Sciatic nerve (tissue), 2 donors: ENCODE measurements at places on chromosomes 3 and 15. TPM values are rescaled to one million over a fixed set of nuclear protein-coding genes. Genes with fewer than 3 reads are reported as not detected.

Gene NTRK3
- total RNA-seq, result 28.4 TPM

Gene C3orf52
- 9.1 TPM for total RNA-seq

Gene MELTF
- 5.3 TPM for total RNA-seq

Gene EOGT
- total RNA-seq, result 37.4 TPM

Gene CAMK1
- total RNA-seq, result 26.9 TPM

Gene LIPC
- total RNA-seq, result 24.4 TPM

Gene KLHDC8B
- total RNA-seq, result 32.5 TPM

DNA sequence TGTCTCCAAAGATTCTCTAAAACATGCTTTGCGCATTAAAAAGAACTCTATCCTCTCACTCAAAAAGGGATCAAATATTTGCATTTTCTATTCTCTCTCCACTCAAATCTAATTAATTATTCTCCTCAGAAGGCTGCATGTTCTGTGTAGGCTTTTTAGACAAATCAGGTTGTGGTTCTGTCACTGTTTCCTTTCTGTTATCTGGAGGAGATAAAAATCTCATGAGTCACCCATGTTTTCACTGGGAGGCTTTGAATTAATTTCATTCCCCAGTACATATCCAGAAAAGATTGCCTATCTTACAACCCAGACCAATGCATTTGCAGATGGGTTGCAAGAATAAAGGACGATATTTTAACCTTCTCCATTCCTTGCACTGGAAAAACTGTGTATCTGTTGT is 446.5 kb downstream of the GRM7 start:
- DNase-seq, result no peak

GRCh38 chr3:23076437-23076836 is 126.7 kb upstream of the UBE2E2 start:
- no peak for DNase-seq

DNA sequence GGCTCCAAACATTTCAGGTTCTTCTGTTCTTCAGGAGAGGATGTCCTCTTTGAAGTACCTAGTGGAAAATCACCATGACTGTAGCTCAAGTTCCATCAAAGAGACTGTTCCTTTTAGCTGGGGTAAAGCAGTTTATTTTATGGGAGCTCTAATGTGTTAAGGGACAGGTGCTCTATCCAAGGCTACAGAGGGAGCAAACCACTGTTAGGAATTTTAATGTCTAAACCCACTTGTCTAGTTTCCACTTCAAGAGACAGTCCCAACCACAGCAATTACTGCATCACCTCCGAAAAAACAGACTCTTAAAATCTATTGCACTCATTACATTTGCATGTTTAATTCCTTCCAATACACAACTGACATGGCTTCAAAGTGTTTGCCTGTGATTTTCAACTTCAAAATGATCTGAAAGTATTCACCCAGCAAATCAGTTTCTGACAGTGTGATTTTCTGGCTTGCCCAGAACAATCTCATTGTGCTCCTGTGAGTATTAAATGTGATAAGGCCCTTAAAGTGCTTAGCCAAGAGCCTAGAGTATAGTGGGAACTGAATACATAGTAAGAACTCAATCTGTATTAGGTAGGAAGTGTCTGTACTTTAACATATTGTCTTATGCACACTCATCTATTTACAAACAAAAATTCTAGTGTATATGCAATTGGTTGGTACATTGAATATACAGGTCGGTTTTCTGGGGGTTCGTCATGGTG is 266.5 kb upstream of the CCDC54 start:
- no peak for DNase-seq

DNA sequence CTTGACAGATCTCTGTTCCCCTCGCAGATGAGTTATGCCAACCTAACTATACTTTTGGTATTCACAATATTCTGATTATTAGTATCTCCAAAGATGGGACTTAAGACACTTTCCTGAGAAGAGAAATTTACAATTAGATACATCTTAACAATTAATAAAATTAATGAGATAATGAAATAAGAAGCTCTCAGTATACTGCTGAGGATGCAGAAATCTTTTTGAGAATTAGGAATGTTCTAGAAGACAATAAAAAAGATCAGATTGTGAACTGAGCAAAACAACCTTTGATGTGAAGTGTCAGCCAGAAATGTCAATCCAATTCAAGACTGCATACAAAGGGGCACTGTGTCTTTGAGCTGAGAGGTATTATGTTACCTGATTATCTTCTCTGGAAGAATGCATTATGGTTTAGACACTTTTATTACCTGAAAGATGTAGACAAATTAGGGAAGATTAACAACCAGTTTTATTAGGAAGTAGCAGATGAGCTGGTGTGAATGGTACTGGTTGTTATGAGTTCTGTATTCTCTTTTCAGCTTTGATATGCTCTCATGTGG is 262.9 kb downstream of the TIGIT start:
- no peak for DNase-seq

DNA sequence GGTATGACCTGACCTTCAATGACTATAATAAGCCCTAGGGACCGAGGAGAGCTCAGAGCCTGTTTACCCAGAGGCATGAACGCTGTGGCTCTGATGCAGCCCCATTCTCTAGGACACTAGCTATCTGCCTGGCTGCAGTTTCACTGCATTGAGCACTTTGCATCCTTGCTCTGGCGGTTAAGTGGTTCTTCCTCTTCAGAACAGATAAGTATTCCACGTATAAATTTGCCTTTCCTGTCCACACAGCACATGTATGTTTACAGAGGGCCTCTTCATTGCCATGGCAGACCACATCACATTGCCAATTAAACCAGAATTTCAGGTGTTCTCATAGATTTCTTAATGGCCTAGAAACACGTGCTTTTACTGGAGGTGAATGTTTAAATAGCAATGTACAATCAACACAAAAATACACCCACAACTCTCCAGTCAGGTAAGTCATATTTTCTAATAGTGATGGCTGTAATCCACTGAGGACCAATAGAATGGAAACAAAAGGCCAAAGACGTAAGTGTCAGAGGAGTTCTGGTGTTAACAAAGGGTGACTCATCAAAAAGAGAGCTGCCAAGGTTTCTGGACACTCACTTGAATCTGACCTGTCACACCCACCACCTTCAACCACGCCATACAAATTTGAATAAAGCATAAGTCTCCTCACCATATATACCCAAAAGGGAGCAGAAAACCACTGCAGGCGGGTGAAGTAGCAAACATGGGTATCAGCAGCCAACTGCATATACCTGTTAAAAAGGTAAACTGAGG is 553.4 kb downstream of the OCA2 start:
- DNase-seq, result no peak

DNA sequence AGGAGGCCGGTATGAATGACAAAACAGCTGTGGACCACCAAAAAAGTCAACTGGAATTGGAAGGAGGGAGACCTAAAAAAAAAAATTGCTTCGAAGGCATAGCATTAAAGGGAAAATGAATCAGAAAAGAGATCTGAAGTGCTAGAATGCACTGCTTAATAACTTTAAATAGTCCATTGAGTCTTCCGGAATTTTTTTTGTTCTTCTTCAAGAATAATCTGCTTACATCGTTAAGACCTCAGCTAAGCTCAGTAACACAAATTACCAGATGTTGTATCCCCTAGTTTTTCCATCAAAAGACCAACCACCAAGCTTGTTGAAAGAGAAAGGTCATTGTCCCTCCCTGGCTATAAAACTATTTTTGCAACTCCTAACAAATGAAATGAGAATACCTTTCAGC is 560.5 kb downstream of the NR2F2 start:
- no peak for DNase-seq

DNA sequence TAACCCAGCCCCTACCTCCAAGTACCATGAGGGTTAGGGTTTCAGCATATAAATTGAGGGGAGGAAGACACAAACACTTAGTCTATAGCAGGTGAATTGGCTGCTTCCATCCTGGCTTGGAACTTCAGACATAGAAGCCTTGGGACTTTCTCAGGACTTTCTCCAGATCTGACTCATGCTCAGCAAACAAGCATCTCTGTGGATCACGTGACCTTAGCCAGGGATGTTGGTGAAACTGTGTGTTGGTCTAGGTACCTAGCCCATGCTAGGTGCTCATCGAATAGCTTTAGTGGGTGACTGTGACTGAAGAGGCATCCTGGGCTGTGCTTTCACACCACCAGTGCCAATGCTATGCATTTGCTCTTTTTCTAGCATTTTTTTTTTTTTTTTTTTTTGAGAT is 58.9 kb downstream of the CD47 start:
- no peak for DNase-seq

DNA sequence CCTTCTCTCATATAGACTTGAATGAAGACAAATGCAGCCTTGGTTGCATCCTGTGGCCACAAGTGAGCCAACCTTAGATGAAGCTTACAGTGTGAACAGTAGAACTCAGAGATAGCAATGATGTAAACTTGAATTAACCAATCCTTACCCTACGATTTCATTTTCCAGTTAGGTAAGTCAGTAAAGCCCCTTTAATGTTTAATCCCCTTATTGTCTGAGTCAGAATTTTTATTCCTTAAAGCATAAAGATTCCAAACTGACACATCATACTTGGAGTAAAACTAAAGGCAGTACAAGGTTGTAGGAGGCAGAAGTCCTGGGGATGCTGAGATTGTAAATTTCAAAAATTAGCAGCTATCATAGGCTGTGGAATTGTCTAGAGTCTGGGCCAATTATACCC is 507.8 kb upstream of the DPH6 start:
- DNase-seq, result no peak

DNA sequence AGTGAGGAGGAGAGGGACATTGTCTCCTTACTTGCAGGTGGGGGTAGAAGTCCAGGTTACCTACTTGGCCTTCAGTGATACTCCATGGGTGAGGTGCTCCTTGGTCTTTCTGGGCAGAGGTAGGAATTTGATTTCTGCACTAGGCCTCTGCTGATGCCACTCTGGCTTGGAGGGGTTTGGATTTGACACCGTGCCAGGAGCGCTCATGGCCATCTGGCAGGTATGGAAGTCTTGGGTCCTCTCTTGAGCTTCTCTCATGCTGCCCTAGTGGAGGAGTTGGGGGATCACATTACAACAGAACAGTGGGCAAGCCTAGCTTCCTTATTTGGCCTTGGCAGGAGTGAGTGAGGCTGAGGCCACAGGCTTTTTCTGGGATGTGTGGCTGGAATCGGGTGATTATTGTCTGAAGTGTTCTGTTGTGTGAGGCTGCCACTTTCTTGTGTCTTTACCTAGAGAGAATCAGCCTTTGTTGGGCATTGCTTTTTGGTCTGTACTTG is 525.0 kb downstream of the GABRG3 start:
- no peak for DNase-seq

- DNase-seq, result no peak
Measured at GRCh38 chr3:54999811-55000210, 72.0 kb upstream of the LRTM1 start.

DNA sequence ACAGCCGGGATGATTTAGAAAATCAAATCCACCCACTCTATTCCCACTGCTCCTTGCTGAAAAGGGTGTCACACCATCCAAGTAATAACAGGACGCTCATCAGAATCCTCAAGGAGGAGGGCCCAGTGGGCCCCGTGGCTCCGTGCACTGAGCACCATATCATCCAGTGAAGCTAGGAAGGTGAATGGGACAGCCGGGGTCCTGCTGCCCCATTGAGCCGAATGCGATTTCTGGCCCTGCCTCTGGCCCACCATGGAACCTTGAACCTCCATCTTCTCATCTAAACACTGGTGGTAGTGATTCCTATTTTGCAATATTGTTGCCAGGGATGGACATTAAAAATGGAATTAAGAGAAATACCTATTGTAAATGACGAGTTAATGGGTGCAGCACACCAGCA is 99.1 kb upstream of the SLC6A11 start:
- DNase-seq, result no peak

- DNase-seq, result no peak
Measured at GRCh38 chr3:64541803-64542202, 146.0 kb downstream of the ADAMTS9 start.

DNA sequence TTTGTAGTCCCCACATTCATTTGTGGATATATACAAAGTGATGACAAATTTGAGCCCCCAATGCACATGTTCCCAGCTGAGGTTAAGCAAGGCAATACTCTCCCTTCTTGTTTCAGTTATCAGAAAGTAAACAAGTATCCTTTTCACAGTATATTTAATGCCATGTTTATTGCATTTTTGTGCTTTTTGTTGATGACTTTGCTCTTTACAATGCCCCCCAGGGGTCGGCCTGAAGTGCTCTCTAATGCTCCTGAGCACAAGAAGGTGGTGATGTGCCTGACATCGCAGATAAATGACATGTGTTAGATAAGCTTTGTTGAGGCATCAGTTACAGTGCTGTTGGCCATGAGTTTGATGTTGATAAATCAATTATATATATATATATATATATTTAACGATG is 57.7 kb upstream of the THSD4 start:
- no peak for DNase-seq

DNA sequence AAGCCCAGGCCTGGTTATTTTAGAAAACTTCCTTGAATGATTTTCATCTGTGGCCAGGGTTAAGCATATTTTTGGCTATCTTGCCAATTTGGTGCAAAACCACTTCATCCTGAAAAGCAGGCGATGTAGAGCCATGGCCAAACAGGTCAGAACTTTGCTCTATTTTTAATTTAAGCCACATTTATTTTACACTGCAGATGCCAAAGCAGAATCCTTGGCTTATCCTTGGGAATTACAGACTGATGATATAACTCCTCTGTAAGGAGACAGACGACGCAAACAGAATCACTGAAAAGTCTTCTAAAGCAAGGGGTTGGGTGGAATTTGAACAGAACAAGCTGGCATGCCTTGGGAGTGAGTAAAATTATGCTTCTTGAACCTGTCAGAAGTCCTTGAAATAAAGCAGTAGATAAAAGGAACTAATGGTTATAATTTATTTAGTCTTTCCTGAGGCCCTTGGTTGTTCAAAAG is 121.9 kb downstream of the CHST2 start:
- no peak for DNase-seq

DNA sequence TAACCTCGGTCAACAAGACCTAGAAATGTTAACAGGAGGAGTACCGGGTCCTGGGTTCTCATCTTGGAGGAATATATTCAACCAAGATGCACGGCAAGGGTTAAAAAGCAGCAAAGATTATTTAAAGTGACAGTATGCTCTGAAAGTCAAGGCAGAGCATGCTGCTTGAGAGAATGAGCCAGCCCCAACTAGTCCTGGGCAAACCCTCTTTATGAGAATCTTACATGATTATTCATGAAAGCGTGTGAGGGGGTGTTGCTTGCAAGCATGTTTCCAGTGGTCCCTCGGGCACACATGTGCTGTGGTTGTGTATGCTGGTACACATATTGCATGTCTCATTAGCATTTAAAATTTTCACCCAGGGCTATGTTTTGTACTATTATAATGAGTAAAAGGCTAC is 1445.6 kb downstream of the SI start:
- no peak for DNase-seq

GRCh38 chr15:63038926-63039673 is 3.4 kb upstream of the TPM1 start:
- DNase-seq, result no peak
